ENCODE measurements at places on chromosomes 2 and 18. TPM values are rescaled to one million over a fixed set of nuclear protein-coding genes. Genes with fewer than 3 reads are reported as not detected.
A peak's percentile ranks its signal among the peaks of the same experiment; 100 is the strongest.

ERBB4 gene
- total RNA-seq: 1.9 TPM

HOXD4 gene
- 6.6 TPM for total RNA-seq

GPR39 gene
- total RNA-seq: 9.2 TPM

C2orf78 gene
- total RNA-seq: not detected

EPB41L3 gene
- 40.8 TPM for total RNA-seq

FIGN gene
- total RNA-seq: 3.0 TPM

GALNT1 gene
- total RNA-seq: 149 TPM

IL1RN gene
- 1.6 TPM for total RNA-seq

EHD3 gene
- total RNA-seq: 9.5 TPM

DNA sequence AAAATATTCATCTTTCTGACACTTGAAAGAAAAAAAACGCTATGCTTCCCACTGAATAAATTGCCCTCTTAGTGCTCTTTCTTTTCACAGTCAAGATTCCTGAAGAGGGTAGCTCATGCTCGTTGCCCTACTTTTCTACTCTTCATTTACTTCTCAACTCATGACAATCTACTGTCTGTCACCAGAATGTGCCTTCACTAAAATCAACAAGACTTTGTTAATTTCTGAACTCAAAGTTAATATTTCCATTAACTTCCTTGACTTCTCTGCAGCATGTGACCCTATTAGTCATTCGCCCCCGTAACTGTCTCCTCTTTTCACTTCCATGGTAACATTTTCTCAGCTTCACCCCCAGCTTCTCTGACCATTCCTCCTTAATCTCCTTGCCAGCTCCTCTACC lies 98.9 kb upstream of the MAPRE2 start:
- peak; percentile 87 for DNase-seq

- DNase-seq: no peak
Observed at GRCh38 chr2:15719566-15720313, 128.1 kb downstream of the DDX1 start.

GRCh38 chr18:73980289-73980979 lies 167.2 kb downstream of the FBXO15 start:
- no peak for DNase-seq

GRCh38 chr2:101770726-101771125 lies 73.2 kb downstream of the MAP4K4 start:
- peak; percentile 57 for DNase-seq

- no peak for DNase-seq
Observed at GRCh38 chr18:78364388-78364960, 615.1 kb upstream of the SALL3 start.

GRCh38 chr18:2683055-2683454 lies 27.5 kb downstream of the SMCHD1 start:
- peak; percentile 9 for DNase-seq

DNA sequence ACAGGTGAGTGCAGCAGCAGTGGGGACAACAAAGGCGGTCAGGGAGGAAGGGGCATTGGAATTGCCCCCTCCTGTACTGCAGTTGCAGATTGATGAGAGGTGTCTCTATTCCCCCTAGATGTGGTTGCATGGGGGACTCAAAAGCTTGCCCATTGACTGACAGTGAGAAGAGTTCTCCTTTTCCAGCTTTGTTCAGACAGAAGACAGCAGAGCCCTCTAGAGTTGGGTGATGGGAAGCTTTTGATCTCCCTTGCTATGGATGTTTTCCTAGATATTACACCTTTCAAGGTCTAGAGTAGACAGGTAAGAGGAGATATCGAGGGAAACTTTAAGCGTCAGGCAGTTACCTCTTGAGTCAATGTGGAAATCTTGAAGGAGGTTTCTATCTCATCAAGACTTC lies 2.9 kb downstream of the PROKR1 start:
- DNase-seq: peak; percentile 2

GRCh38 chr2:150640039-150640438 lies 152.6 kb upstream of the RND3 start:
- no peak for DNase-seq
